ENCODE measurements at places on chromosomes 1 and 21. TPM values are rescaled to one million over a fixed set of nuclear protein-coding genes. Genes with fewer than 3 reads are reported as not detected.

The GJA4 gene
- total RNA-seq, result not detected

The CATSPERE gene
- total RNA-seq, result 0.99 TPM

The FMO4 gene
- 7.3 TPM for total RNA-seq

The INSRR gene
- not detected for total RNA-seq

The AGRN gene
- total RNA-seq, result 38.3 TPM

The FMO2 gene
- total RNA-seq, result 125 TPM

The FAM229A gene
- total RNA-seq, result 0.99 TPM

The CD1E gene
- not detected for total RNA-seq

The ANGPTL7 gene
- total RNA-seq, result 1.5 TPM

The PRAMEF15 gene
- not detected for total RNA-seq
